ENCODE measurements at places on chromosomes 1 and 21. TPM values are rescaled to one million over a fixed set of nuclear protein-coding genes. Genes with fewer than 3 reads are reported as not detected.

The MSH4 gene
- polyA plus RNA-seq: not detected

The FAM131C gene
- polyA plus RNA-seq: 0.34 TPM

The SH2D2A gene
- polyA plus RNA-seq: not detected

The SPRR1B gene
- polyA plus RNA-seq: not detected

The RIPK4 gene
- polyA plus RNA-seq: not detected

Measured in fibroblast of lung (primary cell).